Breast epithelium (tissue), 4 donors: ENCODE measurements at places on chromosomes 3 and 15. TPM values are rescaled to one million over a fixed set of nuclear protein-coding genes. Genes with fewer than 3 reads are reported as not detected.

DNA sequence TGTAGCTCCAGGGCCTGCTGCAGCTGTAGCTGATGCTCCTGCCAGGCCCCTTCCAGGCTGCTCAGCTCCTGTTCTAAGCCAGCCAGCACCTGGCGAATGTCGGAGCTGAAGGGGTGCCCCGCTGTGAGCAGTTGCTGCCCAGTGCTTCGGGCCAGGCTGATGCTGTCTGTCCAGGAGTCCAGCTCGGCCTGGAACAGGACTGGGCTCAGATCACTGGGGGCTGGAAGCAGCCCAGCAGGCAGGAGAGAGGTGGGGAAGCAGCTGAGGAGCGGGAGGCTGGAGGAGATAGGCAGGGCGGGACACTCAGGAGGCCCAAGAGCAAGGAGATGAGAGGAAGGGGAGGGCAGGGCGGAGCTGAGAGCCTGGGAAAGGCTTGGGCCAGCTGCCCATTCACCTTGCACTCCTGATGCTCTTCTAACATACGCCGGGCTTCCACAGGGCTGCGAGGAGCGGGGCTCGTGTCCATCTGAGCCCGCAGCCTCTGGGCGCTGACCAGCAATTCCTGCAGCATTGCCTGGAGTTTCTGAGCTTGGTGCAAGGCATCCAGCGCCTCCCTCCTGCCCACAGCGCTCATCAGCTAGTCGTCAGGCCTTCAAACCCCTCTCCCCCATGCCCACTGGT, 23.2 kb downstream of the PLA2G4B start:
- DNase-seq, result no peak

- no peak for DNase-seq
Measured at GRCh38 chr15:79431636-79432344, at the start of gene MINAR1. TSS of gene MINAR1 (plus strand) at chr15:79432336. CDS start at chr15:79456148, 23,812 bp downstream.

DNA sequence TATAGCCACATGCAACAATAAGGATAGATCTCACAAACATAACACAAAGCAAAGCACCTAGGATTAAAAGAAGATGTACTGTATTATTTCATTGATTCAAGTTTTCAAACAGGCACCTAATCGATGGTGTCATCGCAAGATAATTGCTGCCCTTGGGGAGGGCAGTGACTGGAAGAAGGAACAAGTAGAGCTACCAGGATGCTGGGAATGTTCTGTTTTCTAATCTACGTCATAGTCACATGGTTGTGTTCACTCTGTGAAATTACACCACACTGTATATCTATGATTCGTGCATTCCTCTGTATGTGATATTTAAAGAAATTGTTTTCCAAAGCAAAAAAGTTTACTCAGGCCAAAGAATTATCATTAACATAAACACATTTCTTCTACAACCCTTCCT, 236.6 kb downstream of the FGF12 start:
- DNase-seq, result no peak

A4GNT gene
- not detected for total RNA-seq
